IPS-NIHi11 (cell line): ENCODE measurements at places on chromosomes 4 and X.

- DNase-seq, result no peak
Measured at GRCh38 chrX:132594999-132595398, 106.2 kb upstream of the MBNL3 start.

DNA sequence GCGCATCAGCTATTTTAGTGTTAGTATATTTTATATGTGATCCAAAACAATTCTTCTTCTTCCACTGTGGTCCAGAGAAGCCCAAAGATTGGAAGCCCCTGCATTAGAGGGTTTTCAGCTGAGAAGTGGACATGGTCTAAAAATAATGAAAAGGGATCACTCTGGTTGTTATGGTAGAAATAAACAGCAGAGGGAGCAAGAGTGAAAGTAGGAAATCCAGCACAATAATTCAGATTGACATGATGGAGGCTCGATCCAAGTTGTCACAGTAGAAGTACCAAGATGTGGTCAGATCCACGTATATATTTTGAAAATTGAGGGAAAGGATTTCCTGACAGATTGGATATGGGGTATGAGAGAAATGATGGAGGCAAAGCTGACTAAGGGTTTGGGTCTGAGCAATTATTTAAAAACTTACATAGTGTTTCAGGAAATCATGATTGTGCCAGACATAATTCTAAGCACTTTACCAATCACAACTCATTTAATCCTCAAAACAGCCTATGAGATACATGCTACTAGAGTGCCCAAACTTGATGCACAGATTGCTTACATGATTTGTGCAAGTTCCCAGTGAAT lies 17.0 kb upstream of the TMEM144 start:
- DNase-seq, result peak; percentile 65

- DNase-seq, result no peak
Measured at GRCh38 chrX:68757331-68757730, 71.5 kb upstream of the EFNB1 start.

- no peak for DNase-seq
Measured at GRCh38 chrX:2552621-2553201, 51.9 kb upstream of the DHRSX start.

- DNase-seq, result no peak
Measured at GRCh38 chr4:38400946-38401345, 263.1 kb upstream of the KLF3 start.

- DNase-seq, result no peak
Measured at GRCh38 chr4:184406958-184407391, 67.4 kb downstream of the IRF2 start.

DNA sequence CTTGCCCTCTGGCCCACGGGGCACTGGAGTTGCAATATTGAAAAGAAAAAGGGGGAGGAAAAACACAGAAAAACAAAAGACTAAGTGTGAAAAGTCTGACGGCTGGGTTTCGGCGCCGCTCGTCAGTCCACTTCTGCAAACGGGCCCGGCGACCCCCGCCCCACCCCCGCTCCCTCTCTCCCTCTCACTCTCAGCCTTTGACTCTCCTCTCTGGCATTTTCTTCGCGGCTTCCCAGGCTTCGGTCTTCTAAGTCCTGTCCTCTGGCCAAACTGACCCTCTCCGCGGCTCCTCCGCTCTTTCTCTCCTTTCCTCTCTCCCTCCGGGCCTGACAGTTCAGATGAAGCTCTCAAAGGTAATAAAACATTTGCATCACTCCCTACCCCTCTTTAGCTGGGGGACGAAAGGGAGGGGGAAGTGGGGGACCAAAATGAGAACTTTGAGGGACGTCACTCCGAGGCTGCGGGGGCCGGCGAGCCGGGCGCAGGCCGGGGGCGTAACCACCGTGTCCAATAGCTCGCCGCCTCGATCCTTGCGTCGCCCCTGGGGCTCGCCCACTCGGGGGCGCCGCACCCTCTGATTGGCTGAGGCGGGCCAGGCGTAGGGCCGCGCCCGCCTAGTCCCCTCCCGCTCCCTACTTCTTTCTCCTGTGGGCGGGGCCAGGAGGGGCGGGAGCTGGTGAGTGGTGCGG lies at the start of gene NKX6-1:
Gene NKX6-1 (minus strand): TSS at position 358 of the 689 bp plus-strand sequence. CDS start 1,064 bp downstream, outside the sequence.
- DNase-seq, result peak; percentile 97

DNA sequence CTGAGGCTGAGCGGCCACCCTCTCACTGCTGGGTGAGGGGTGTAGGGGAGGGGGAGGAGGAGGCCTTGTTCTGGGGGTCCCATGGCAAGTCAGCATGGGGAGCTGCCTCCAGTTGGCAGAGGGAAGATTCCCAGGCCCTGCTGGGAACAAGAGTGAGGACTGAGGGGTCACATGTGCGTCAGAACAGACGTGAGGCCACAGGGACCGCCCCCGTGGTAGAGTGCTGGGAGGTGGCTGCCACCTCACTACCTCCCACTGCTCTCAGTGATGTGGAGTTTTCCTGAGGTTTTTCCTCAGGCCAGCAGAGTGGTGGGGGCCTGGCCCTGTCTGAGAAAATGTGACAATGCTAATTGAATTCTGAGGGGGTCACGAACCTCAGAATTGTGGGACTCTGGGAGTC lies 568 bp downstream of the MAGEC1 start:
- no peak for DNase-seq

DNA sequence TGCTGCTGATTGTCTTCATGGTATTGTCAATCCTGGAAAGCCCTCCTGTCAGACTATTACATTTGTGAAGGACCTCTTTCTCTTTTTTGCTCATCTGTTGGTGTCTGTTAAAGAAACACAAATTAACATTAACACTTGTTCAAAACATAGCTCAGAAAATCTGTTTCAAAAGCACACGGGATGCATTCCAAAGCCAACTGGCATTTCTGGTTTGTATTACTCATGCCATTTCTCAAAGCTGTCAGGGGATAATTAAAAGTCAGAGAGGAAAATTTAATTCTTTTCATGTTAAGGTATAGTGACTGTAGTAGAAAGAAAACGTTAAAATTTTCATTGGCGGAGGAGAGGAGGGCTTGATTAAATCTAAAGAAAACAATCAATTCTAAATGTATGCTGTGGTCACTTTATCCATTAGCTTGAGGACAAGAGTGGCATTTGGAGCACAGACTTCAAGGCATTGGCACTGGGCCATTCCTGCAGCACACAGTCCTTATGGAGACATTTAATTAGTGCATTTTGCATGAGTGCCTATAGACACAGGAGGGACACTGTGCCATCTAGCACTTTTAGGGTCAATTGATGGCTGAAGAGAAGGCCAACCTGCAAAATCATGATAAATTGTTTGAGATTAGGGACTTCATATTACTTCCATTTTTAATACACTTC lies 21.2 kb upstream of the GLRA2 start:
- no peak for DNase-seq

GRCh38 chr4:40441430-40441829 lies 106.3 kb downstream of the CHRNA9 start:
- DNase-seq, result no peak

DNA sequence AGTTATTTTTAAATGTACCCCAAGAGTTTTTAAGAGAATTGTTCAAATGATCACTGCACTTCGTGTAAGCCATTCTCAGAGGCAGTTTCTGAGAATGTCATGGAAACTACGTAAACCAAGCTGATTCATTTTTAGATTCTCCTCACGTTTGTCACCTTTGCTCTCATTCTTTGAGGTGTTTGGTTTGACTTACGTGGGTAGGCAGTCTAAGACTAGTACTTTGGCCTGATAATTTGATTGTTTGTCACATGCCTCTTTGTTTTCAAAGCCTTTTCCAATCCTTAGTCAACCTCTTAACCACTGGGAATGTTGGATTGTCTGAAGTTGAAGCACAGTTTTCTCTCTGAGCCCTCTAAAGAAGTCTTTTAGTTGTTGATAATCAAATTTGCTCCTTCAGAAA lies 10.5 kb downstream of the SEPTIN11 start:
- DNase-seq, result no peak

DNA sequence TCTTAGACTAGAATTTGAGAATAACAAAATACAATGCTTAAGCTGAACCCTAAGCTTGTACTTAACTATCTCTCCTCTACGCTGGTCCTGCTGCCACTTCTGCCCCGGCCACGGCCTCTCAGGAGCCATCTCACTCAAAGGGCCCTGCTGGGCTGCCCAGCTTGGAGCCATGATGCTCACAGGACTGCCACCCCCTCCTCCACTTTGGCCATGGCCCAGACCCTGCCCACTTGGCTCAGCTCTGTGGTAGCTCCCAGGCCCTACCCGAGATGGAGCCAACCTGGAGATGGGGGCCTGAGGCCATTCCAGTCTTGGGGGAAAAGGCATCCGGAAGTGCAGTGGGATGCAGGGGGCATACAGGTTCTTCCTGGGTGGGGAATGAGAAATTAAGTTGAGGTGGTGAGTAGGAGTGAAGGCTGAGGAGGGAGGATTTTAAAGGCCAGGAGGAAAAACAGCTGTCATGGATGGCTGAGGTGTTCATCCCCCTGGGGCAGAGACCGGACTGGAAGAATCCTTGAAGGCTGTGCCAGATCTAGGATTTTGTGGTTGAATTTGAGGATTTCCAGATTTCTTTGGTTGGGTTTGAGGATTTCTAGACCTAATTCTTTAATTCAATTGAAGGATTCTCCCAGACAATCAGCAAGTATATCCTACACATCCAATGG lies 824 bp downstream of the SASH3 start:
- DNase-seq, result no peak
